ENCODE measurements at places on chromosomes 12 and 14.

GRCh38 chr12:121534495-121535148, 46.2 kb downstream of the KDM2B start:
- DNase-seq = peak; percentile 72

DNA sequence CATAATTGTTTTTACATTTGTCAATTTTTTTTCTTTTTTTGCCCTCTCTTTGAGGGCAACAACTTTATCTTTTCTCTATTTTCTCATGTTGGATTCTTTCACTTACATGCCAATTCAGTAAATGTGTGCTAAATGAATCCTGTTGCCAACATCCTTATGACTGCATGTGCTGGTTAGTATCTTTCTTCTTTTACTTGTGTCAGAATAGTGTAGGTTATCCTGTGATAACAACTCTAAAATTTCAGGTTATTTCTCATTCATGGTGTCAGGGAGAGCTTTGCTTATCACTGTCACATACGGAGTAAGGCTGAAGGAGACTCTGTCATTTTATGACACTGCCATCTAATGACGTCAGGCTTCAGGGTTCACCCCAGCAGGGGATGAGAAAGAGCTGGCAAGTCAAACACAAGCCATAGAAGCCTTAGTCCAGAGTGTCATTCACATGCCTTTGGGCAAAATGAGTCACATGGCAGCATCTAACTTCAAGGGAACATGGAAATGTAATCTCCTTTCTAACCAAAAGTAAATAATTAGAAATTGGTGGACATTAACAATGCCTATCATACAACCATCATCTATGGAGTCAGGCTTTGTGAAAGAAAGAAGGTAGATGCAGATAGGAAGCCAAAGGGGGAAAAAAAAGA, 242.5 kb upstream of the ATP2B1 start:
- no peak for DNase-seq

DNA sequence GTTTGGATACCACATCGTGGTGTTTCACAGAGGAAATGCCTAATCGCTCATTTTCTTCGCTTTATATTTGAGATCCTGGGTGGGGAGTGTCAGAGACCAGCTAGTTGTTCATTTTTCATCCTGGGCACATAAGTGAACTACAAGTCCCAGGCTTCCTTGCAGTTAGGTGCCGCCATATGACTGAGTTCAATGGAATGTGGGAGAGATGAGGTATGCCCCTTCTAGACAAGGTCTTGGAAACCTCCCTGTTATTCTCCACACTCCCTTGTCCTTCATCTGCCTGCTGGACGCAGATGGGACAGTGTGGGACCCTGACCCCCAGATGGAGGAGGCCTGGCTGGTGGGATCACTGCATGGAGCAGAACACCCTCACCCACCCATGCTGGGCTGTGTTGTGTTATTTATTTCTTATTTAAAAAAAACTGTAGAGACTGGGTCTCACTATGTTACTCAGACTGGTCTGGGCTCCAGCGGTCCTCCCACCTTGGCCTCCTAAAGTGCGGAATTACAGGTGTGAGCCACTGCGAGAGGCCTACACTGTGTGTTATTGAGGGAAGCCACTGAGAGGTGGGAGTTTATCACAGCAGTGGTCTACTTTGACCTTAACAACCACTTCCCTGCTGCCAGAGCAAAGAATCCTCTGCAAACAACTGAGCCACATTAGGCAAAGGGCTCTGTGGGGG, 42.9 kb upstream of the VRK1 start:
- no peak for DNase-seq

DNA sequence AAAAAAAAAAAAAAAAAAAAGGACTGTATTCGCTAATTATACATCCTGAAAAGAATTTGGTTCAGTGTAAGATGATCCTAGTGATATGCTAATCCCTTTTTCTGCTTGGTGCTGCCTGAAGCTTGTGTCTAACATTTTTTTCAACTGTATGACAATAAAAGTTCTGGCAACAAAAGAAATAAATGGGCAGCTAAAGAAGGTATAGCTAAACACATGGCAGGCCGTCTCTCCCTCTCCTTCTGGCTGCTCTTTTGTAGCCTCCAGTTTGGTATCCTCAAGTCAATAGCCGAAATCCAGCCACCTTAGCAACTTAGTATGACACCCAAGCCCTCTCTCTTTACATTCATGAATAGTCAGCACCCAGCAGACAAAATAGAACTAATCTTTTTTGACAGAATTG, 198.3 kb upstream of the OTX2 start:
- no peak for DNase-seq

GRCh38 chr12:132131229-132131628, 12.9 kb downstream of the DDX51 start:
- DNase-seq = no peak

GRCh38 chr12:10027311-10027710, 3.2 kb upstream of the CLEC9A start:
- DNase-seq = no peak

GRCh38 chr12:32400114-32400672, 835 bp downstream of the FGD4 start:
- DNase-seq = no peak

DNA sequence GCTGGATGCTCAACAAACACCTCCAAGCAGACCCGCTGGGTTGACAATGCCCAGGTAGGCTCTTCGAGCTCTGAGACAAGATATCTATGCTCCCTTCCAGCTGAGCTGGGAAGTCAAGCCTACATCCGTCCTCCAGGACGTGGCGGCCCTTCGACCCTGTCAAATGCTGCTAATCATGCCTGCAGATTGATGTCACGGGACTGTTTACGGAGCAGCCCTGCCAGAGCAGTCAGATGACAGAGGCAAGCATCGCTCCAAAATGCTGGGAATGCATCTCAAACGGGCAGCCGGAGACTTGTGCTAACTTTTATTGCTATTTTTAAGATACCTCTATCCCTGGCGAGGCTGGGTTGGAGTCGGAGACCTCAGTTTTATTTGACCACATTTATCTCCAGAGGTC, 139.2 kb downstream of the NTF3 start:
- DNase-seq = no peak

GRCh38 chr14:72024043-72024407, 91.8 kb downstream of the RGS6 start:
- DNase-seq = peak; percentile 53

GRCh38 chr12:97005646-97006045, 98.6 kb downstream of the NEDD1 start:
- no peak for DNase-seq

DNA sequence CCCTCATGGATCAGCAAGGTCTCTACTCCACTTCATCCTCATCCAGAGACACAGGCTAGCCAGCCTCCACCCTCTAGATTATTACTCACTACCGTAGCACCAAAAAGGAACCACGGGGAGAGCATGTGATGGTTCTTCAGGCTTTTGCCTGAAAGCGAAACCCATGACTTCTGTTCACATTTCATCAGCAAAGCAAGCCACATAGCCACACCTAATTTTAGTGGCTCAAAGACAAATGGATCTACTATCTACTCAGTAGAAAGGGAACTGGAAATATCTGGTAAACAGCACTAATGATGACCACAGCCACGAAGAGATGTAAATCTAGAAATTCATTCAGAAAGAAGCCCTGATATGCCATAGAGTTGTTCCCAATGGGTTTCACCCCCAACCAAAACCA, 51.4 kb downstream of the VCPKMT start:
- DNase-seq = peak; percentile 78

- no peak for DNase-seq
Observed at GRCh38 chr14:73234586-73235394, 2.5 kb upstream of the PAPLN start.

GRCh38 chr12:76878099-76878898, 520 bp downstream of the CSRP2 start:
- peak; percentile 22 for DNase-seq

Measured in activated T-cell treated with anti-CD3 and anti-CD28 coated beads, Interleukin-2, amount 50 U/mL, for 72 hours (primary cell).